MM.1S (cell line): ENCODE measurements at places on chromosomes 5 and 9.

- DNase-seq = no peak
Measured at GRCh38 chr9:92173318-92173717, 58.1 kb upstream of the SPTLC1 start.

- DNase-seq = peak; percentile 72
Measured at GRCh38 chr5:14727428-14727865, 62.9 kb downstream of the OTULIN start.

GRCh38 chr9:124440786-124441185, 9.5 kb upstream of the ADGRD2 start:
- no peak for DNase-seq

- no peak for DNase-seq
Measured at GRCh38 chr9:121292051-121292450, 24.1 kb downstream of the GSN start.

DNA sequence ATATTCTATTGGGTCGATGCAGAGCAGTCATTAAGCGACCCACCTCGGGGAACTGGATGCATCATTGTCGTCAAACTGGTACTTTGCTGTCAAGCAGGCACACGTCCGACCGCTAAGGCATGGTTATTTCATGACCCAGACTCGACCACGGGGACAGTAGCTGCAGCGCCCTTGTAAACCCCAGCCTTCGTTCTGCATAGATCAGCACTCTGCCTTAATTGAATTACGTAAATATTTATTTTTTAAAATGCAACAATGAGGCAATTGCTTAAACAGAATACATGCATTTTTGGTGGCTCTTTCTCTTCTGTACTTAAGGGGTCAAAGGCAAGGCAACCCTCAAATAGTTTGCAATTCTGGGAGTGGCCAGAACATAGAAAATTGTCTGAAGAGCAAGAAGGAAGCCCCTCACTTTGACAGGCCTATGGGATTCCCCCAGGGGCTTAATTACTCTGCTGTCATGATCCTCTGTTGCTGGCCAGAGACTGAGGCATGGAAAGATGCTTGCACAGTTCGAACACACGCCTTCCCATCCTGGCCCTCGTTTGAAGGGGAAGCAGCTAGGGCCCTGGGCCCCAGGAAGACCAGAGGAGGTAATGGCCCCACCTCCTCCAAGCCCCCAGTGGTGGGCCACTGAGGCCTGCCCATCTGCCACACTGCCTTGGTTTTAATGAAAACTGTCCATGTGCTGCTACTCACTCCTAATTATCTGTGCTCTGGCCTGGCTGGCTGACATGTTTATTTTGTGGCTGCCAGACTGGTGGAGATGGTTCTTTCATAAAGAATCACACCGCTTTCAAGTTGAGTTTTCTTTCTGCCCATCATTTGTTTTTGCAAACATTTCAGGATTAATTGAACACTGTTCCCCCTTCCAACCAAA, 169.7 kb upstream of the MAST4 start:
- DNase-seq = no peak

DNA sequence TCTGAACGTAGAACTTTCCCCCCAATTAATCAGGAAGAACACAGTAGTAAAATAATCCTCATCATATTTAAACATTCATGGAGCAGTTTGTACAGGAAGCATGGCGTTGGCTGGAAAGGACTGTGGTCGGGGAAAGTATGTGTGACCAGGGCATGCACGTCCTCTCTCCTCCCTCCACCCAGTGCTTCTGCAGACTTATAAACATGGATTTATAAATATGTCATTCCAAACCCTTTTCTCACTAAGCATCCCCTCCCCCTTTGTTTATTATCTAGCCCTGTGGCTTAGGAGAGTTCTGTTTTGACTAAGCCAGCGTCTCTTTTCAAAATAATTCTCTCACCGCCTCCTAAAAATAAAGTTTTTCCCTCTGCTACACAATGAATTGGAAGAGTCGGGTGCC, 70.4 kb upstream of the DAP start:
- DNase-seq = no peak

GRCh38 chr5:116908537-116908936, 333.9 kb upstream of the SEMA6A start:
- peak; percentile 57 for DNase-seq

GRCh38 chr5:122478741-122479442, 166.9 kb downstream of the SNCAIP start:
- DNase-seq = no peak

DNA sequence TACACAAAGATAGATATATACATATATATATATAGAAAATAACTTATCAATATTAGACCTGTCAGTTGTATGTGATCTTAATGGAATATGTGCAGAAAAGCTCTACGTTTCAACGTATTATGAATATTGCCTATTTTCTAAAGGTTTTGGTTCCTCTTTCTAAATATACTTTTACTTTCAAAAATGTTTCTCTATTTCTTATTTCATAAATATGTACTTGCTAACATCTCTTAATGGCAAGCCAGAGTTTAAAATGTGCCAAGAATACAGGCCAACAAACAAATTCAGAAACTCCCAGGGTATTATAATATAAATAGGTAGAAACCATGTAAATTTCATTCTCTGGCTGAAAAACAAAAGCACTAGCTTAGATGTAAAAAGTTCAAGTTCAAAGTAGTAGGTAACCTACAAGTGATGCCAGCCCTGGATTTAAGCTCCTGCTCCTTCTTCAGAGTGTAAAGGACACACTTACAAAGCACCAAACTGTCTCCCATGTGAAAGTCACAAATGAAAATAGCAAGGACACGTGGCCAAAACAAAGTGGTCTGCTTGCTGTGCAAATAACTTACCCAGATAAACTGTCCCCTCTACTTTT, 685.1 kb upstream of the DMAC1 start:
- DNase-seq = no peak

DNA sequence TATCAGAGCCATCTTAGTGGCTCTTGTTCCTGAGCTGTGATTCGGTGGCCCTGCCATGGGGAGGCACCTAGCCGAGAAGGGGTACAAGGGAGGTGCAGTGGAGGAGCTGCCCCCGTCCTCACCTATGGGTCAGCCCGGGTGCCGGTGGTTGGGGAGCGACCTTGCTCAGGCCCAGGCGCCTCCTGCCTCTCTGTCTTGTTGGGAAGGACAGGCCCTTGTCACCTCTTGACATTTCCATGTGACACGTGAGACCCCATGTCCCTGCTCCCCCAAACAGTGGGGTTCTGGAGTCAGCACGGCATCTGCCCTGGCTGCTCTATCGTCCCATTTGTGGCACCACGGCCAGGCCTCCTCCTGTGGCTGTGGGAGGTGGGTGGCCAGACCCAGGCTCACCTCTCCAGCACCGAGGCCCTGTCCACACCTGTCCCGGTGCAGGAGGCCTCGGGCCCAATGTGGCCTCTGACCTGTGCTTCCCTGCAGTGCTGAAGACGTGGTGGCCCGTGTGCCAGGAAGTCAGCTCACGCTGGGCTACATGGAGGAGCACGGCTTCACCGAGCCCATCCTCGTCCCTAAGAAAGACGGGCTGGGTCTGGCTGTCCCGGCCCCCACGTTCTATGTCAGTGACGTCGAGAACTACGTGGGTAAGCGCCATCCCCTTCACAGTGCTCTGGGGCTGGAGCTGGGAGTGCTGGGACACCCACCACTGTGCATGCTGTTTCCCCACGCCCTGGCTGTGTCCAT, 68.9 kb downstream of the PHF2 start:
- no peak for DNase-seq

- DNase-seq = peak; percentile 68
Measured at GRCh38 chr5:79133121-79133656, 21.6 kb downstream of the BHMT start.

- DNase-seq = no peak
Measured at GRCh38 chr5:121969660-121970295, 8.0 kb downstream of the SRFBP1 start.

DNA sequence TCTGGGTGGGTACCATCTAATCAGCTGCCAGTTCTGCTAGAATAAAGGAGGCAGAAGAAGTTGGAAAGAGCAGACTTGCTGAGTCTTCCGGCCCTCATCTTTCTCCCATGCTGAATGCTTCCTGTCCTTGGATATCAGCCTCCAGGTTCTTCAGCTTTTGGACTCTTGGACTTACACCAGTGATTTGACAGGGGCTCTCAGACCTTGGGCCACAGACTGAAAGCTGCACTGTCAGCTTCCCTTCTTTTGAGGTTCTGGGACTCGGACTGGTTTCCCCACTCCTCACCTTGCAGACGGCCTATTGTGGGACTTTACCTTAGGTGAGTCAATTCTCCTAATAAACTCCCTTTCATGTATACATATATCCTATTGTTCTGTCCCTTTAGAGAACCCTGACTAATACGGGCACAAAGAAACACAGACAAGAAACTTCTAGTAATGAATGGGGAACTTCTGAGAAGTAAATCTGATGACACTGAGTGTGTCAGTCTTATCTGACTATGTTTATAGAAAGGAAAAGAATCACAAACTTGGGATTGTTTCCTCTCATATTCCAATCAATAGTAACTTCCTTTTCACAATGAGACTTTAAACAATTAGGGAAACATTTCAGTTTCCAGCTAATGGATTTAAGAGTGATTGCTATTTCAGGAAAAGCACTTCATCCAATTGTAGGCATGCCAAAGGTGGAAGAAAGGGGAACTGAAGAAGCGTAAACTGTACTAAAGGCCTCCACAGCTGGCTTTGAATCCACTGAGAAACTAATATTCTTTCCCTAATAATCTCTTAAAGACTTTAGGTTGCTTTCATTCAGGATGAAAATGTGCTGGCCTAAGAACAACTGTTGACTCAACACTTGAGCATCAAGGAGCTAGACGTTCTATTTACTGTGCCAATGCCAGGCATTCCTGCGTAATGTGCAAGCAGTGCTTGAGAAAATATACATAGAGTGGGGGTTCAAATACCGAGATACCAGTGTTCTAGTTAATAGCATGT, 127.9 kb upstream of the PTGER4 start:
- DNase-seq = no peak

DNA sequence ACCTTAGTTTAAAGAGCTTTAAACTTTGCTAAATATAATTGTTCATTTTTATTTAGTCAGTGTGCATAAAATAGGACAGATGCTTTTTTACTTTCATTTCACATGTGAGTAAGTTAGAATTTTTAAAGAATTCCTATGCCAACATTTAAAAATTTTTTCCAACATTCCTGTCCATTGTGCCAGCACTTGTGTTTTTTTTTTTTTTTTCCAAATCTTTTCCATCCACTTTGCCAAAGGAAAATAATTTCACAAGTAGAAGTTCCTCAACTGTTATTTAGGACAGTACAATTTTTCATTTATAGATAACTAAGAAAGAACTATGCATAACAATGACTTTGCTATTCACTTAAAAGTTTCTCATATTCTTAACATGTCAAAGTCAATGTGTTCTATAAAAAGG, 189.5 kb downstream of the ADAMTS6 start:
- DNase-seq = no peak

DNA sequence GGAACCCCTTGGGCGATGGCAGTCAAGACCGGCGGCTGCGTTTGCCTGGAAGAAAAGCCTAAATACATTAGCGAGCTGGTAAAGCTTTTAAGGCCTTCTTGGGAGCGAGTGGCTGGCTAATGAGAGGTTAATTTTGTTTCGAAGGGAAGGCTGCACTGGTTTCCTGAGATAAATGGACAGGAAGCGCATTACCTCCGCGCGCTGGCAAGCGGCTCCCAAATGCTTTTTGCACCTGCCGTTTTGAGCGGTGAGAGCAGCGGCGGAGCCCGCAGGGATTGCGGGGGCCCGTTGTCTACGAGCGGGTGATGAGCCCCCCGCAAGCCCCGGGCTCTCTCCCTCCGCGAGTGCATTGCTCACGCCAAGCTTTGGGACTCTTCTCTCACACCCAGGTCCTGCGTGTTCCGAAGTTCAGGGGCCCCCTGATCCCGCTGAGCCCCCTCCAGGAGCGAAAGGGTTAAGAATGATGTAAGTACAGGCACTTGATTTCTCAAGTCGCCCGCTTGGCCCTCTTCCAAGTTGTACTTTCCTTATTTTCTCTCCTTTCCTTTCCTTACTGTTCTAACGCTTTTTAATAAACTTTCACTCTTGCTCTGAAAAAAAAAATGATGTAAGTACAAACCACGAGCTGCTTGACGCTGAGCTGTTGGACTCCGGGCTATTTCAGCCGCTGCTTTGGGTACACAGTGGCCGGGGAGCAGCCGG, 3.1 kb upstream of the RGMB start:
- DNase-seq = peak; percentile 62

DNA sequence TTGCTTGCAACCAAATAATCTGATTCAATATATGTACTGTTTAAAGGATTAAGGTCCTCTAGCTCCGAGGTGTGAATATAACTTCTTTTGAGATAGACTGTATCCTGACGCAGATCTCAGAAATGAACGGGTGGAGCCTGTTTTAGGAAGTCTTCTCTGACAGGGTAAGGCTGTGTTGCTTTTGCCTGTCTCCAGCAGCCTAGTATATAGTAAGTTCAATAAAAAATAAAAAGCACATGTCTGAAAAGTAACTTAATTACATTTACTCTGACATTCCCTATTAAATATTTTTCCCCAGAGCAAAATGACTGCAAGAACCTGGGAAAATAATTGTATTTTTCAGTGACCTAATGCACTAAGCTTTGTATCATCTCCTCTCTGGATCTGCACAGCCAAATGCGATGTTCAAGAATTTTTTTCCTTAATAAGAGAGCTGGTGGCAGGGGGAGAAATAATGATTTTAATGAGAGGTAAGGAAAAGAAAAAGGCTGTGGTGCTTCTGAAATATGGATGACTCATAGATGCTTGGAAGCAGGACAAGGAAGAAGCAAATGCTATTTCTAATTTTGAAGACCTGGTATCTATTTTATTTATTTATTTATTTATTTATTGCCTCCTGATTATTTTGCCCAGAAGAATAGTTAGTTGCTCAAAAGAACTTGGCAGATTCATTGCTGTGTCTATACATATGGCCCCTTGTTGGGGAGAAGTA, 7.3 kb downstream of the PPP3R2 start:
- DNase-seq = no peak

- no peak for DNase-seq
Measured at GRCh38 chr5:149824846-149825245, 94.7 kb downstream of the PPARGC1B start.

GRCh38 chr5:72845889-72846288, 29.4 kb downstream of the TNPO1 start:
- DNase-seq = no peak

DNA sequence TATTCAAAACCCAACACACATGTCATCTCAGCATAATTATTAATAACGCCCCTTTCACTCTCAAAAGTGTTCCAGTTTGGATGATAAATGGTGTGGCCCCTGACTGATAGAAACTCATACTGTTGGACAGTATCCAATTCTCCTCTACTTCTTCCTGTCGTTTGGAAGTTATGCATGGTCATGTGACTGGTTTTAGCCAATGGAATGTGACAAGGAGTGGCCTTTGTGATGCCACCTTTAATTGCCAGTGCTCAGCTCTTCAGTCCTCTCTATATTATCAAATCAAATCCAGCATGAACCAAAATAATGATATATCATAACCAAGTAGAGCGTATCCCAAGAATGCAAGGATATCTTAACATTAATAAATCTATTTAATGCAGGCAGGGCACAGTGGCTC, 117.8 kb upstream of the SPIN1 start:
- no peak for DNase-seq
